Stimulated activated CD8-positive, alpha-beta memory T cell treated with anti-CD3 and anti-CD28 coated beads, Interleukin-4, amount 100 ng/mL, for 48 hours (primary cell): ENCODE measurements at places on chromosomes 3 and 15.

- DNase-seq = no peak
Measured at GRCh38 chr15:70528816-70529215, 234.5 kb downstream of the UACA start.

DNA sequence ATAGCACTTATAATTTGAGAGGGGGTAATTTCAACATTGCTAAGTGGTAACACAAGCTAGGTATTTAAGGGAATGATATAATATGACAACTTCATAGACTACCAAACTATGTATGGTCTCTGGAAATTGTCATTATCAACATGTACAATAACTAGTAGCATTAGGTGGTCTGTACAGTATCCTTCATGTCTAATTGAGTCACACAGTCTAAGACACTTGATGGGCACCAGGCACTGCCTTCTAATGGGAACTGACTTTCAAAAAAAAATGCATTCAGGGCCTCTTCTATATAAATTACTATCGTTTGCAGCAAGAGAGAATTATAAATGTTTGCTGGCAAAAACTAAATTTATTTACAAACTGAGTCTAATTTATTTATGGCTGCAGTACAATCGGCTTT is 271.8 kb downstream of the MECOM start:
- DNase-seq = no peak

DNA sequence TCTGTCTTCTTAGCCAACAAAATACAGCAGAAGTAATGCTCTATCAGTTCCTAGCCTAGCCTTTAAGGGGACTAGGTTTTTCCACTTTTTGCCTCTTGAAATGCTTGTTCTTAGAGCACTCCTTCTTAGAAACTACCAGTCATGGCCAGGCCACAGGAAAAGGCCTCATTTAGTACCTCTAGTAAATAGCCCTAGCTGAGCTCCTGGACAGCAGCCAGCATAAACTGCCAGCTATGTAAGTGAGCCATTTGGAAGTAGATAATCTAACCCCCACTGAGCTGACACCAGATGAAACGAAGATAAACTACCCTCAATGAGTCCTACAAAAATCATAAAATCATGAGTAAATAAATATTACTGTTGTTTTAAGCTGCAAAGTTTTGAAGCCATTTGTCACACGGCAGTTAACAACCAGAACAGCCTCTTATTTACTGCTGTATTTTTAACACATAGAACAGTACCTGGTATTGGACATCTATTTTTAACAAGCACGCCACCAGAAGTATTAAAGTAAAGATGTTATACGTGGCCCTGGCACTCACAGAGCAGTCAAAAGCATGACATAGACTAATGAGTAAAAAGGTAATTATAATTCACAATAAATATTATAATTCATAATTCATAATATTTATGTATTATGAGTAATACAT is 12.0 kb downstream of the TBC1D5 start:
- DNase-seq = no peak

DNA sequence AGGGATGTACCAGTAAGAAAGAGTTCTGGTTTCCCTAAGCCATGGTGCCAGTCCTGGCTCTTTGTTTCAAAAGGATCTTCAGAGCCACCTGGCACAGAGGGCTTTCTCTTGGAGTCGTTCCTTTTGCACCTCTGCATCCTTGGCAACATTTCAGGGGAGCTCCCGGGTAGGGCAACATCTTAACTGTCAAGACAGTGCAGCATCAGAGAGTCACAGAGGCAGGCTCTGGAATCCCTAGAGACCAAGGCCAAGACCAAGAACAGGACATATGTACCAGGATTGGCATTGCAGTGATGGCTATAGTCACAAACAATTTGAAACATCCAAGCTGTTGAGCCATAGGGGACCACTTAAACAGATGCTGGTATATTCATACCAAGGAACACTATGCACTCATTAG is 129.4 kb upstream of the ADPGK start:
- no peak for DNase-seq

DNA sequence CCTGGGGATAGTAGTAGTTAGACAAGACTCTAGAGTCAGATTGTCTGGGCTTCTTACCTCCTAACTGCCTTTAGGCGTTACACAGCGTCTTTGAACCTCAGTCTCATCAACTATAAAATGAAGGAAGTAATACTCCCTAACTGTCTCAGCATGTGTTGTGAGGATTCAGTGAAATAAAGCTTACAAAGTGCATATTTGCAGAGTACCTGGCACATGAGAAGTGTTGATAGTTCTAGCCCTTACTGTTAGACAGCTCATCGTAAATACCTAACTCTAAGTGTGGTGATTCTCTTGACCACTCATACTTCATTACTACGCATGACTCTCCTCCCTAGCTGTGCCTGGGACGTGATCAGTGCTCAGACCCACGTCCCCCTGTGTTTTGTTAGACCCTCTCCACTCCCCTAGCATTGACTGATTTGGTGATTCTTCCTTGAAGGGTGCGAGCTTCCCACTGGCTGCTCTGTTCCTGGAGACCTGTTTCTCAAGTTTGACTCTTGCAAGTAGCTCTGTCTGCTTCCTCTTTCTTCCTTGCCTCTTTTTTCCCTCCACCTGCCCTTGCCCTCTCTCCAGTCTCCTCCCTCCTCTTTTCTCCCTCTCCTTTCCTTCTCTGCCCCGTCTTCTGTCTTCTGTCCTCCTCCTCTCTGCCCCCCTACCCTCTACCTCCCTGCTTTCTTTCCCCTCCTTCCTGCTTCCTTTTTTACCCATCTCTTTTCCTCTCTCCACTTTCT is 124.2 kb downstream of the SLC25A26 start:
- DNase-seq = no peak

DNA sequence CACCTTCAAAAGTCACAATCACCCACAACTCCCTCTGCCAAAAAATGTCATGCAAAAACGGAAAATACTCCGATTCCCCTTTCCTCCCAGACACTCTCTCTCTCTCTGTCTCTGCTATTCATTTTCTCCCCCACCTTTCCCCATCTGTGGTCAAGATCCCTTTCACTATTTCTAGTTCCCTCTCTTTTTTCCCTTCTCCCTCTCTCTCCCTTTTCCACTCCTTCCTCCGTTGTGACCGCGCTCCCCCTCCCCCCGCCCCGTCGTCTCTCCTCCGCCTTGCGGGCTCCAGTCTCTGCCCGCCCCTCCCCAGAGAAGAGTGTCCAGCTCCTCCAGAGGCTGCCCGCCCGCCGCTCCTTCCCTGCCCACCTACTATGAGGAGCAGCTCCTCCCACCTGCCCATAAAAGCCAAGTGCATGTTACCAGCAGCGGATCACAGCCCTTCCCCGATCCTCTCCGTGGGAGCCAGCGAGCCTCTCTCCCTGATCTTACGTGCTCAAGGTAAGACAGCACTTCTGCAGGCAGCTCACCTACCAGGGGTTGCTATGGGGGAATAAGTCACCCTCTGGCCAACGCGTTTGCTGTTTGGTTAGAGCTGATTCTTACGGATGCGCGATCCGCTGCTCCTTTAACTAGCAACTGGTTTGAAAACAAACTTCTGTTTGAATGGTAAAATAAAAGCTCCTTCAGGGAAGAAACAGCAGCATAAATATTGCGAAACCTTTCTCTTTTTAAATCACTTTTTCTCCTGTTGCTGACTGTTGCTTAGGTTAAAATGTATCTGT is at the start of gene COL8A1:
Gene COL8A1 (plus strand): TSS at position 428 of the 782 bp plus-strand sequence. CDS start 152,089 bp downstream, outside the sequence.
- DNase-seq = no peak

- DNase-seq = no peak
Measured at GRCh38 chr15:48643206-48643605, 2.3 kb downstream of the FBN1 start.
